ENCODE measurements at places on chromosomes 13 and 19. TPM values are rescaled to one million over a fixed set of nuclear protein-coding genes. Genes with fewer than 3 reads are reported as not detected.

Gene LRRC63
- 0.19 TPM for total RNA-seq

Gene ICAM4
- total RNA-seq: 0.56 TPM

Gene SHC2
- 101 TPM for total RNA-seq

DNA sequence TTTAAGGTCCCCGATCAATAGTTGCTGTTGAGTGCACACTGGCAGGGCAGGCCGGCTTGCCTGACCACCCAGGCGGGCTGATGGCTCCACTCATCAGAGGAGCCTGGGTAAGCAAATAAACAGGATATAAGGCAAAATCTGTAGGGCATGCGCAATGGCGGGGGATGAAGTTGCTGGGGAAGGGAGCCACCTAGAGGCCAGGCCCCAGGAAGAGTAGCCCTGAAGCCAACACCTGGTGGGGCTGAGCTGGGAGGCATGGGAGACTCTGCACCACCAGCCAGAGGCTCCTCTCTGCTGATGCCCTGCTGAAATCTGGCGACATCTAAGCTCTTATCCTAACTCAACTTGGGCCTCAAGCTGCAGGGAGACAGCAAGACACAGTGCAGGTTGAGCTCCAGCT lies 324.3 kb downstream of the ZNF536 start:
- no peak overlapping the region for H3K27ac ChIP-seq
- H3K36me3 ChIP-seq: no peaks in the 10 kb centered on the region
- no peaks in the 10 kb centered on the region for H3K27me3 ChIP-seq

DNA sequence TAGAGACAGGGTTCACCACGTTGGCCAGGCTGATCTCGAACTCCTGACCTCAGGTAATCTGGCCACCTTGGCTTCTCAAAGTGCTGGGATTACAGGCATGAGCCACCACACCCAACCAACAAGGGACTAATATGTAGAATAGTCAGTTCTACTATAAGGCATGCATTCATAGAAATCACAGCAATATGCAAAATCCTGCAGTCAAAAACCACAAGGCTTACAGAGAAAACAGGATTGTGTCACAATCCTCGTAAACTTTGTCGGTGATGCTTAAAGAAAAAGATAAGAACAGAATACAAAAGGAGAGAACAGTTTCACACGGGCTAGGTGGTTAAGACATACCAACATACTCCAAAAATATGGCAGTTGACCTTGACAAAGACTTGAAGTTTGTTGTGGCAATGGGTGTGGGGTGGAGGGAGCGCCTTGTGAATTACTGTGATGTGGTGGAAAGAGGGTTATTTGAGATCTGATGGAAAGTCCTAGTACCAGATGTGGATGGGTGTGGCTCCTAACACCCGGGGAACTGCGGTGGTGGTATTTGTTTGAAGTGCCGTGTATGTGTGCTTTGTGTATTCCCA lies 12.4 kb downstream of the NOSIP start:
- no peaks in the 10 kb centered on the region for H3K27me3 ChIP-seq
- H3K4me3 ChIP-seq: no peak overlapping the region

- H3K27me3 ChIP-seq: no peaks in the 10 kb centered on the region
- H3K27ac ChIP-seq: no peak overlapping the region
- DNase-seq: no peak
- no peak overlapping the region for H3K4me3 ChIP-seq
- H3K4me1 ChIP-seq: no peaks in the 10 kb centered on the region
Measured at GRCh38 chr13:112374271-112374670, 1.9 kb upstream of the SPACA7 start.

DNA sequence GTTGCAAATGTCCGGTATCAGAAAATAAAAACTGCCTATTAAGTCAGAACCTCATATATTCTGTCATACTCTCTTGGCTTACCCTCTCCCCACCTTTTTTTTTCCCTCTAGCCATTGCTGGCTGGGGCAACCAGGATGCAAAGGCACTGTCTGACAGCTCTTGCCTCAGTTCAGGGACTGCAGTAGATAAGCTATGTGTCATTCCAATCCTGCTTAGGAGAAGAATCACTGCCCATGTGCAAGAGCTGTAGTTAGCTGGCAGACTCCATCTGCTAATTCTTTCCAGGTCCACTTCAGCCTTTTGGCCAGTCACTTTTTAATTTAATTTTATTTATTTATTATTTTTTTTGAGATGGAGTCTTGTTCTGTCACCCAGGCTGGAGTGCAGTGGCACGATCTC lies 895.6 kb upstream of the SLC10A2 start:
- no peaks in the 10 kb centered on the region for H3K4me1 ChIP-seq
- no peaks in the 10 kb centered on the region for H3K27me3 ChIP-seq
- no peaks in the 10 kb centered on the region for H3K36me3 ChIP-seq
- H3K27ac ChIP-seq: no peak overlapping the region
- DNase-seq: no peak
- H3K4me3 ChIP-seq: no peak overlapping the region

GRCh38 chr13:72144636-72145035 lies 277.6 kb upstream of the DACH1 start:
- no peak overlapping the region for H3K27ac ChIP-seq
- no peak for DNase-seq
- H3K4me1 ChIP-seq: peaks cover 21% of the 10 kb centered on the region
- H3K36me3 ChIP-seq: no peaks in the 10 kb centered on the region
